ENCODE measurements at places on chromosomes 12 and 14. TPM values are rescaled to one million over a fixed set of nuclear protein-coding genes. Genes with fewer than 3 reads are reported as not detected.

Gene IFI27
- total RNA-seq, result 30.8 TPM

Gene VDR
- 15.8 TPM for total RNA-seq

Gene GARIN6
- total RNA-seq, result not detected

Gene TPCN1
- 8.3 TPM for total RNA-seq

Gene PRICKLE1
- 11.5 TPM for total RNA-seq

Gene VASH1
- 2.8 TPM for total RNA-seq

Gene SMCO2
- 0.08 TPM for total RNA-seq

Gene TMEM179
- 0.08 TPM for total RNA-seq

Gene PGAM5
- total RNA-seq, result 29.2 TPM

Gene RPS6KL1
- total RNA-seq, result 0.35 TPM

Measured in smooth muscle cell of the coronary artery (primary cell).